Aorta (tissue), 5 donors: ENCODE measurements at places on chromosomes 12 and 14. TPM values are rescaled to one million over a fixed set of nuclear protein-coding genes. Genes with fewer than 3 reads are reported as not detected.
A peak's percentile ranks its signal among the peaks of the same experiment; 100 is the strongest.

ESPL1 gene
- total RNA-seq, result 0.49 TPM

SLC10A1 gene
- total RNA-seq, result not detected

COX8C gene
- not detected for total RNA-seq

COCH gene
- 2.9 TPM for total RNA-seq

DYNC1H1 gene
- 481 TPM for total RNA-seq

REP15 gene
- 6.6 TPM for total RNA-seq

VRTN gene
- not detected for total RNA-seq

KRT82 gene
- not detected for total RNA-seq

ABCC9 gene
- 47.9 TPM for total RNA-seq

PRH2 gene
- not detected for total RNA-seq

LIMA1 gene
- 177 TPM for total RNA-seq

GAS2L3 gene
- total RNA-seq, result 19.6 TPM

GRCh38 chr12:12823300-12823699, 10.2 kb downstream of the DDX47 start:
- DNase-seq, result no peak

- DNase-seq, result no peak
Measured at GRCh38 chr12:123877968-123878367, 94.7 kb downstream of the CCDC92 start.

DNA sequence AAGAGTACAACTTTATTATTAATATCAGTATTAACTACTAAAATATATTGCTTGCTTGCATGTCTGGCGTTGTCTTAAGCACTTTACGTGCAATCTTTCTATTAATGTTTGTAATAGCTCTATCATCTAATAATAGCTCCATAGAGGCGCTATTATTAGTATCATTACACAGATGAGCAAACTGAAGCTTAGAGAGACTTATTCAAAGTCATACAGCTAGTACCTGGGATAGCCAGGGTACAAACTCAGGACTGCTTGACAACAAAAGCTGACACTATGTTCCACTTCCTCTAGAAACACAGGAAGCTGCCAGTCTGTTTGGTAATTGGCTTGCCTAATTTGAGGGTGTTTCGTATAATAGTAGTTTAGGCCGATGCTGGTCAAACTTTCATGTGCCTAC, 523.2 kb downstream of the RMST start:
- DNase-seq, result no peak

DNA sequence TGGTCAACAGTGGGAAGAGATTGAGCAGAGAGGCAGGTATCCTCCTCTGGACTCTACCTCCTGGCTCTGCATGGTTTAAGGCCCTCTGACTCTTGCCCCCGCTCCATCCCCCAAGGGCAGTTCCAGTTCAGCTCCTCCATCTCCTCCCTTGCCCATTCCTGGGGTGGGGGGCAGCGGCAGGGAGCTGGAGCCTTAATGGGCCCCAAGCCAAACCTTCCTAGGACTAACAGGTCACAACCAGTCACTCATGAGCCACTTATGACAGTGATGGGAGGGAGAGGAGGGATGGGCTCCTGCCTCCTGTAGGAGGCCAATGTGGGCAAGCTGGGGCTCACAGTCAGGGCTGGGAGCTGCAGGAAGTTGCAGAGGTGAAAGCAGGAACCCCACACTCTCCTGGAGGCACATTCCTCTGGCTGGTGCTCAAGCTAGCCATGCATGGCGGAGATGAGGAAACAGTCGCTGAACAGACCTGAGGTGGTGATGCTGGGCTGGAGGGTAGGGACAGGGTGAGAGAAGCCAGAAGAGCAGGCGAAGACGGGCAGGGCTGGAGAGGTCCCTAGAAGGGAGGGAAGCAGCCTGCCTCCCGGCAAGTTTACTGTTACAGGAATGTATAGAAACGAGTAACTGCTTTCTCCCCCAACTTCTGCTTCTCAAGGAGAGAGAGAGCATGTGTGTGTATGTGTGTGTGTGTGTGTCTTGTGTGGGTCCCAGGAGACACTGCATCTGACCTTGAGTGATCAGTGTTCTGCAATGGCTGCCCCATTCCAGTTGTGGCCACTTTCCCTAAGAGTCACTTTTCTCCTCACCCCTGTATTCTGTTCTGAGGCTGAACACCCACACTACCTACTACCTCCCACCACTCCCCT, 5.0 kb upstream of the RAPGEF3 start:
- no peak for DNase-seq

- peak; percentile 75 for DNase-seq
Measured at GRCh38 chr12:51914034-51914923, 7.0 kb downstream of the ACVRL1 start.

- DNase-seq, result no peak
Measured at GRCh38 chr14:33118668-33119067, 180.0 kb downstream of the NPAS3 start.

DNA sequence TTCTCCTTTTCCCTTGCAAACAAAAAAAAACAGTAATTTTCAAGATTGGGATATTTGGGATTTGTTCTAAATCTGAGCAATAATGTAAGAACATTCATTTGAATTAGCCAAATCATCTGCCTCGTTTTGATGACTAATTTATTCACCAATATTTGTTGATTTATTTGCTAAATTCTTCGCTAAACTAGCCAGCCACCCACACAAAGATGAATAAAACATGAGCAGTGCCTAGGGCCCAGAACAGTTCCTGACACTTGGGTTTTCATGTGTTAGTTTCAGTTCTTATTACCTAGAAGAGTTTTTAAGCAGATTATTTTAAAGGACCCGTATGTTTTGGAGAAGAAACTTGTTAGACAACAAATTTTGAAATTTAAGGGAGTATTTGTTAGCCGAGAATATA, 1.4 kb downstream of the ETNK1 start:
- DNase-seq, result no peak

GRCh38 chr14:102620413-102620812, 28.0 kb downstream of the RCOR1 start:
- no peak for DNase-seq

GRCh38 chr12:119665164-119665929, 2.6 kb upstream of the PRKAB1 start:
- no peak for DNase-seq

DNA sequence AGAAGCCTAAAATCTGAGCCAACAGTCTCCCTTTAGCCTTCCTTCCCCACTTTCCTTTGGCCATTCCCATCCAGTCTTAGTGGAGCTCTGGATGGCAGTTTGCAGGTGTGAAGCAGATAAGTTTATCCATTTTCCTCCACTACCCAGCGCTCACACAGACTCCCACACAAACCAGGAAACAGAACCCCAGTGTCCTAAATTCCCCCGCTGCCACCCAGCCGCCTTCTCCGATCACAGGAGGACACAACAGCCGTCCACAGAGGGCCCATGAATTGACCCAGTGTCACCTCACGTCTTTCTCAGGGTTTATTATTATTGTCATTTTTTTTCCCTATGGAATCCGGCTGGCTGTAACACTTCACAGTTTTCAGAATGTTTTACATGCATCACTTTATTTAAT, 16.4 kb downstream of the CD9 start:
- no peak for DNase-seq

DNA sequence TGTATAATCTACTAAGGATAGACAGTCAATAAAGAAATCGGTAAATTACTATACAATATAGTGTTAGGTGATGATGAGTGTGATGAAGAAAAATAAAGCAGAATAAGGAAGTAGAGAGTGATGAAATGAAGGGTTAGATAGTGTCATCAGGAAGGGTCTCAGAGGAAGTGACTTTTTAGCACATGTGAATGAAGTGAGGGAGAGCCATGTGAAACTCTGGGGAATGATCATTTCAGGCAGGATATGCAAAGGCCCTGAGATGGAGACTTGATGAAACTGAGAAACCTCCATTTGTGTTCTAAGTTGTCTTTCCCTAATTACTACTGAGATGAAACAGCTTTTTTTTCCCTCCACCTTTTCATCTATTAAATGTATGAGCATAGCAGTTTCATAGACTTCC, 19.4 kb upstream of the GNPTAB start:
- DNase-seq, result no peak

DNA sequence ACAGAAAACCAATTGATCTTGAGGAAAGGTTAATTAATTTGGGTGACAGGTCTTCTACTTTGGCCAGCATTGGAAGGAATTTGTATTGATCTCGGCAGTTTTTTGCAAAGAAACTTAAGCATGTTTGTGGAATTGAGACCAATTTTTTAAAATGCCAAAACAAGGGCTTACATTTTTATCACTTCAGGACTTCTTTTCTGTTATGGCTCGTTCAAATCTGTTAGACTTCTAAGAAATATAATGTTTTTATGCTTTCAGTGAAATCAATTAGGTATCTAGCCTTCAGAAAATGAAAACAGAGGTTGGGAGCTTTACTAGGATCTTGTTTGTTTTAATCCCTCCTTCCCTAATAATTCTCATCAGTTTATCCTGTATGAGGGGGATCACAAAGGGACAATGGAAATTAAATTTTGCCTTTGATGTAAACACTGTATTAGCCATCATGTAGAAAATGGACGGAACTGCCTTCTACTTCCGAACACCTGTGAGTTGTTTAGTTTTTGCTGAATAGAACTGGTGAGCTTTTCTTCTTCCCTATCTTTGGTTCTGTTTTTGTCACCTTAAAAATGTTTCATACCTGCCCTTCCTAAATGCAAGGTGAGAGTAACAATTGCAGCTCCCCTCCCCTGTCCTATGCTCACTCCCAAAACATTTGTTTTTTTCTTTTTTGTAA, 7.8 kb downstream of the FOXA1 start:
- DNase-seq, result no peak

- no peak for DNase-seq
Measured at GRCh38 chr14:61388976-61389576, 67.7 kb downstream of the PRKCH start.

- no peak for DNase-seq
Measured at GRCh38 chr12:15435597-15435996, 113.3 kb downstream of the PTPRO start.

DNA sequence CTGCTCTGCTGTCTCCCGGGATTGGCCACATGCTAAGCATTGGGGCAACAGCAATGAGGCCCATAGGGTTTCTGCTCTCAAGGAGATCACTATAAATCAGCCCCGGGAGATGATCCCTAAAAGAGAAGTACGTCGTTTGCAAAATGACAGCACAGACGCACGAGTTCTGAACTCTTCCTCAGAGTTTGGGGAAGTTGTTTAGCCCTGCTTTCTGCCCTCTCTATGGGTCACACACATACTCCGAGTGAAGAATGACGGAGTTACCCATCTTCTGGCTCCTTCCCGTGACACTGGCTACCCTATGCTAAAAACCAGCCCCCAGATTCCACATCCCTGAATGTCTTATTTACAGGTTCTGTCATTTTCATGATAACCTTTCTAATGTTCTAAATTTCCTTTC, 258.0 kb upstream of the PLEKHG7 start:
- peak; percentile 69 for DNase-seq
